ENCODE measurements at places on chromosomes 16 and 17.
A peak's percentile ranks its signal among the peaks of the same experiment; 100 is the strongest.

DNA sequence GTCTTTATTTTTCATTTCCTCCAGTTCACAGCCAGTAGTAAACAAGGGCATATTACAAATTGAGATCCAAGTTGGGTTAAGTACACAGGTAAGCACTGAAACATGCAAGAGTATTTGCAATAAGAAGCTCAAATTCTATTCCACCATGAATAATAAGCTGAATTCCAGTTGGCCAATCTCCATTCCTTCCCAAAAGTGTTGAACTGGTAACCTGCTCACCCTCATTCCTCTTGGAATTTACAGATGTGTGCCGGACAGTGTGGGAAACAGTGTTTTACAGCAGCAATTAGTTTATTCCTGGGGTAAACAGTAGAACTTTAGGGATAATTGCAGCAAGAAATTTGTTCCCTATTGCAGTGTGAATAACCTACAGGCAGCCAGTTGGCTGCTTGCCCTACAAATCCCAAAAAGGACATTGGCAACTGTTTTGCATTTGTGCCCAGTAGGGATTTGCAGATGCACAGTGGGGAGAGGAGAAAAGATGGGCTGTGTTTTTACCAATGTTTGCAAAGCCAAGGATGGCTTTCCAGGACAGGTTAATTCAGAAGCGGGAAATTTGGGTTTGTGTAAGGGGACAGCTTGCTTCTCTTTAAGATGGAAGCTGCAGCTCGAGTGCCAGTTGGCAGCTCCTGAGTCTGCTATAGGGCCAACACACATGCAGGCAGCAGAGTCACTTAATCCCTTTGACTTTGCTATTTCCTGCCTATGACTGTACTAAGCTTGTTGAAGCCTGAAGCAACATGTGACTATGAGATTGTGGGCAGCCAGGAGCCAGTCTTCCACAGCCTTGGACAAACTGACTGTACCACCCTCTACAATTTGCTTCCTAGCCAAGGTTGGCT lies 318.9 kb downstream of the MAP2K6 start:
- peak; percentile 58 for DNase-seq

DNA sequence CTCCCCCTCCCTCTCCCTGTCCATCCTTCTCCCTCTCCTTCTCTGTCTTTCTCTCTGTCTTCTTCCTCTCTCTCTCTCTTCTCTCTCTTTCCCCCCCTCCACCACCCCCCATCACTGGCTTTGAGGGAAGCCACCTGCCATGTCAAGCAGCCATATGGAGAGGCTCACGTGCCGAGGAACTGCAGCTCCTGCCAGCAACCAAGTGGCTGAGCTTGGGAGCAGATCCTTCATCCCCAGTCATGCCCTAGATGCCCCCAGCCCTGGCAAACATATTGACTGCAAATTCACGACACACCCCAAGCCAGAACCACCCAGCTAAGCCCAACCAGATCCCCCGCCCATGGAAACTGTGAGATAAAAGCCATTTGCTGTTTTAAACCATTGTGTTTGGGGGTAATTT lies 40.9 kb upstream of the RBFOX3 start:
- no peak for DNase-seq

- no peak for DNase-seq
Observed at GRCh38 chr16:66569827-66570405, 3.7 kb downstream of the CMTM1 start.

- DNase-seq: no peak
Observed at GRCh38 chr17:2266045-2266864, 37.3 kb downstream of the SMG6 start.

DNA sequence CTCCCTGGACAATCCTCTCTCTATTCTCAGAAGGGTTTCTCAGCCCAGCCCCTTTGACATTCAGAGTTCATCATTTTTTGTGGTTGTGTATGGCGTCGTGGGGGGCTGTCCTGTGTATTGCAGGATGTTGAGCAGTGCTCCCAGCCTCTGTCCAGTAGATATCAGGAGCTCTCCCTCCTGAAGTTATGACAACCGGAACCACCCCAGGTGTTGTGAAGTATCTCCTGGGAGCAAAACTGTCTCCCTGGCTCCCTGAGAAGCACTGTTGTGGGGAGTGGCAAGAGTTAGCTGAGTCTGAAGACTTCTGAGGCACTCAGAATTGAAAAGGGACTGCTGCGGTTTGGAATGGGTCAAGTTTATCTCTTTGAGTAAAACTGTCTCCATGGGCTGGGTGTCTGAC lies 55.9 kb upstream of the MGAT5B start:
- DNase-seq: no peak

DNA sequence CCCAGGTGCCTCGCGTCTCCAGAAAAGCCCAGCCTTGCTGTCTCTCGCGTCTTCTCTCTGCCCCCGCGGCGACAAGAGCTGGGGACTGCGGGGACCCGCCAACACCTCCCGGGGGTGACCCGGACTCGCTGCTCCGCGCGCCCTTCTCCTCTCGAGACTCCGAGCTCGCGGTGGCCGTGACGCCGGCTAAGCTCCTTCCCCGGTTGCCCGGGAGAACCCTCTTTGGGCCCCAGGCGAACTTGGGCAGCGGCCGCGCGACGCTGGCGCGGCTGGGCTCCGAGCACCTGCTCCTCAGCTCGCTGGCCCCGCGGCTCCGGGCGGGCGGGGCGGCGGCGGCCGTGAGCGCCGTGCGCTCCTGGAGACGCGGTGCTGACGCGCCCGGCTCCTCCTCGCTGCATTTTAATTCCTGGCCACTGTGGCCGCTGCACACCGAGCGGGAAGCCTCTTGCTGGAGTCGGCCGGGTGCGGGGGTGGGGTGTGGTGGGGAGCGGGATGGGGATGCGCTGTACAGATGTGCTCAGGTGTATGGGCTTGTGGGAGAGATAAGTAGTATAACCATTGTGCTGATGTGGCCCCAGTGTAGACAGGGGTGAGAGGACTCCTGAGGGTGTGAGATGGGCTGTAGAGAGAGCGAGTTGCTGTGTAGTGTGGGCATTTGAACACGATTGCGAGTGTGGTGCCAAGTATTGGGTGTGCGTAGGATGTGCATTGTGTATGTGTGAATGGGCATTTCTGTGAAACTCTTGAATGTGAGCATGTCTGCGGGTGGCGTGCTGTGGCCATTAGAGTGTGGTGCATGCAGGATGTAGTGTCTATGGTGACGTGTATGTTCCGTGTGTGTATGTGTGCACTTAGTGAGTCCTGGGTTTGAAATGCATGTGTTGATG lies at the start of gene ASIC2:
ASIC2 (minus strand) TSS at position 315 of the 887 bp plus-strand sequence.
- DNase-seq: no peak

GRCh38 chr17:82320956-82321927 lies 3.8 kb upstream of the CD7 start:
- no peak for DNase-seq

DNA sequence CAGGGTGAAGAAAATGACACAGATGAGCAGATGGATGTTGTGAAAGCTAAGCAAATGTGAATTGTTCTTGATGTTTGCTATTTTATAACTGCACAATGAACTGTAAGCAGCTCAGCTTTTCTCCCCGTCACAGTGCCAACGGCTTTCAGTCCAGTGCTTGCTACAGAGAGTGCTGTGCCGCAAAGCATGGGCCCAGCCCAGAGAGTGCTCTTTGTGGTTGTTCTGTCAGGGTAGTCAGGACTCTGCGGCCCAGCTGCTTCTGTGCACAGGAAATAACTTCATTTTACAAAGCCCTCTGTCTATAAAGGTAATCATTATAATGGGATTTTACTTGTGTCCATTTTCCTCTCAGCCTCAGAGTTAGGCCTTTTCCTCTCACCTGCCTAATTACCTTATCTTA lies 39.1 kb downstream of the CDRT15 start:
- no peak for DNase-seq

GRCh38 chr17:30091771-30092170 lies 24.8 kb upstream of the NSRP1 start:
- peak; percentile 89 for DNase-seq

DNA sequence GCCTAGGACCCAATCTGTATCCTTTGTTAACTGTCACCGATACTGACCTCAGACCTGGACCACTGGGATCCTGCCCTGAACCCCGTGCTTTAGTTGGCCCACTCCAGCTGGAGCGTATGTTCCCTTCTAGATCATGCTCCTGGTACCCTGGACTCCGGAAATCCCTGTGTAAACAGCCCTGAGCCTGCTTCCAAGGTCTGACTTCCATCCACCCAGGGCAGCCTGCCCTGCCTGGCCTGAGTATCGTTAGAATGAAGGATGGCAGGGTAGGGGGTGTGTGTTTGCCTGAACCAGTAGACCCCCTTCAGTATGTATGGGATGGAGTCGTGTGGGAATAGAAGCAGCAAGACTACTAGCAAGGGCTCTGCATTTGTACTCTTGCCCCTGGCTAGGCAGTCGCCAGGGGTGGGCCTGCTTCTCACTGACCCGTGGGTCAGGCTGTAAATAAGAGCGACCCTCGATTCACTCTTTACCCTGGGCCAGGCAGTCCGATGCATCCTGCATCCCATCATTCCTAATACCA lies 691 bp upstream of the TMEM98 start:
- DNase-seq: no peak

DNA sequence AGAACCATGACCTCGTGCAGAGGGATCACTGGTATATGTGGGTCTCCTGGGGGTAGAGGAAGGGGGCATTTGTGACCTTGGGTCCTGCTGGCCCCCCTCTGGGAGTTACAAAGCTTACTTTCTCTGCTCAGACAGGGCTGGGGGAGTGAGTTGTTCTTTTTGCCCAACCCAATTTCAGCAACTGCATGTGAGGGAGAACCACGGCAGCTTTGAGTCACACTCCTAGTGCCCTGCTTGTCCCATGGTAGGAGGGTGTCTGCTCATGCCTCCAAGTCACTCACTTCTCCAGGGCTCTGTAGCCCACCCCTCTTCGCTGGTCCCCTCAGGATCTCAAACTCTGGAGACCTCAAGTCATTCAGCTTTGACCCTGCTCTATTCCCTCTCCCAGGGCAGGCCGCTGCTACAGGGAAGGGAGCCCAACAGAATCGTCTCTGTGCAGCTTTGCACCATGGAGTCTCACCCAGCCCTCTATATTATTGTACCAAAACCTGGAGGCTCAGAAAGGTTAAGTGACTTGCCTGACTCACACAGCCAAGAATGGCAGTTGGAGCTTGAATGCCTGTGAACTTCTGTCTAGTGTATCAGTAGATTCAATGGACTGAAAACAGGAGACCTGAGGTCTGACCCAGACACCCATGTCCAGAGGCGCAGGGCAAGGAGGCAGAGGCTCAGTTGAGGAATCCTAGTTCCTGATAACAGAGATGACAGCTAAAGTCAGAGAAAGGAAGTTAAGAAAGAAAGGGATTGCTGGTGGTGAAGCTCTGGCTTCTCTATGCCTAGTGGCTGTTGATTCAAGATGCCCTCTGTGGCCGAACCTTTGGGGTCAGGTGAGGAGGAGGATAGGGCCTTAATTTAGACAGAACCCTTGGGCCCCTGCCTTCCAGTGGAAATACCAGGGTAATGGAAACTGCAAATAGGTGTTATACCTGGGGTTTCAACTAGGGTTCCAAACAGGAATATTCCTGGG lies 14.6 kb upstream of the ETV4 start:
- no peak for DNase-seq

DNA sequence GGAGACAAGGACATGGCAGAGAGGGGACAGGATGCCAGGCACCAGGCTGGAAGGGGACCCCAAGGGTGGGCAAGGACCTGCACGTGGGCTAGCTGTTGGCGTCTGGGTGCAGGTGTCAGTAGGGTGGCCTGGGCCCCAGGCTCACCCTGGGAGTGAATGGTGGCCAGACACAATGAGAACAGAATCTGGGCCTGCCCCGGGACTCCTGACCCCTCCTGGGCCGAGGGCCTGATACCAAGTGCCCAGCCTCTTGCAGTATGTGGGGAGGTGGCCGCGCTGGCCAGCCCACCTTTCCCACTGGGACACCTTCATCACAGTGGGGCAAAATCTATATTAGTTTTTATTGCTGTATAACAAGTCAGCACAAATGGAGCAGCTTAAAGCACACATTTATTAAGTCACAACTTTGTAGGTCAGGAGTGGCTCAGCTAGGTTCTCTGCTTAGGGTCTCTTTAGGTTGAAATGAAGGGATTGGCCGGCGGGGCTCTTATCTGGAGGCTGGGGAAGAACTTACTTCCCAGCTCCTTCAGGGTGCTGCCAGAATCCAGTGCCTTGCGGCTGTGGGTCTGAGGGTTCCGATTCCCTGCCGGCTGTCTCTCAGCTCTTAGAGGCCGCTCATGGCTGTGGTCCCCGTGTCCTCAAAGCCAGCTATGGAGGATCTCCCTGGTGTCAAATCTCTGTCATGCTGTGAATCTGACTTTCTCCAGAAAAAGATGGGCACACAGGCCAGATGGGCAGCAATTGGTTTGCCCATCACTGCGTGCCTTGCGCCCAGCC lies 3.6 kb downstream of the PRSS33 start:
- no peak for DNase-seq

DNA sequence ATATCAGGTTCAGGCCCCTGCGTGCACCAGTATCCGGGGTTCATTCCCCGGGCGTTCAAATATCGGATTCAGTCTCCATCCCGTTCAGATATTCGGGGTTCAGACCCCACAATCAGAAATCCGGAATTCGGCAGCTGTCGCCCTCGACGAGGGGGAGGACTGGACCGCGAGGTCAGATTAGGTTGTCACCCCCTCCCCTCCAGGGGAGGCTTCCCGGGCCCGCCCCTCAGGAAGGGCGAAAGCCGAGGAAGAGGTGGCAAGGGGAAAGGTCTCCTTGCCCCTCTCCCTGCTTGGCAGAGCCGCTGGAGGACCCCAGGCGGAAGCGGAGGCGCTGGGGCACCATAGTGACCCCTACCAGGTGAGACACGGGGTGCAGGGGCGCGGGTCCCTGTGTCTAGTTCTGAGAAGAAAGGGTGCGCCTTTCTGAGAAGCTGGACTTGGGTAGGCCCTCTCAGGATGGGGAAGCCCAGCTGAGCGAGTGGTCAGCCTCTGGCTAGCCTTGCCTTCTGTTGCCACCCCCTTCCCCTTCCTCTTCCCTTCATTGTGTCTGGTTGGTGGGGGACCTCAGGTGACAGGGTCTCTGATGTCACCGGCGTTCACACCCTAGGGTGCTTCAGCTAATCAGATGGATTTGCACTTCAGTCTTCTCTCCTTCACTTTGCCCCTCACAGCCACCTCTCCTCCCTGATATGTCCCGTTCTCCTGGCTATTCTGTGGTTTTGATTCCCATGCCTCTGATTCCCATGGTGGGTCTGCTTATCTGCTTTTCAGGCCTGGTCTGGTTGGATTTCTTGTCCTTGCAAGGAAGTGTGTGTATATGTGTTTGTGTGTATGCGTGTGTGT lies 844 bp downstream of the TAOK2 start:
- DNase-seq: no peak

- DNase-seq: no peak
Observed at GRCh38 chr16:881219-882097, 80.9 kb upstream of the GNG13 start.

DNA sequence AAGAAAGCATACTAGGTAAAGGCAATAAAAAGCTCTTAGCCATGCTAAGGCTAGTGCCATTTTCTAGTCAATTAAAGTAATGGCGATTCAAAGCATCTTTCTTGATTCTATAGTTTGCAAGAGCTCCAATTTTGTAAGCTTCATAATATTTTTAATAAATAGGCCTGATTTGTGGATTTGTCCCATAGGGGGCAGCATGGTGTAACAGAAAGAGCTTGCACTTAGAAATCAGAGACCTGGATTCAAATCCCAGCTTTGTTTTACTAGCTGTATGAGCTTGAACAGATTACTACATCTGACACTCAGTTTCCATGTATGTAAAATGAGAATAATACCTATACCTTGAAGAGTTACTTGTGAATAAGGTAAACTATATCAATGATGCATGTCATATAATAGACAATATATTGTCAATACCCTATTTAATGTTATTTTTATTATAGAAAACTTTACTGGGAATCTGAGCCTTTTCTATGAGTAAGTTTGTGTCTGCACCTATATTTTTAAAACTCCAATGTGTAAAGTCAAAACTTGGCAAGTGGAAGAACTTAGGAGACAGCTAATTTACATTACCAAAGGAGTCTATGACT lies 93.6 kb upstream of the NOG start:
- DNase-seq: no peak

GRCh38 chr17:28579526-28579925 lies 2.8 kb upstream of the ALDOC start:
- no peak for DNase-seq
